H1 (cell line): ENCODE measurements at places on chromosomes 2 and 18. TPM values are rescaled to one million over a fixed set of nuclear protein-coding genes. Genes with fewer than 3 reads are reported as not detected.

DNA sequence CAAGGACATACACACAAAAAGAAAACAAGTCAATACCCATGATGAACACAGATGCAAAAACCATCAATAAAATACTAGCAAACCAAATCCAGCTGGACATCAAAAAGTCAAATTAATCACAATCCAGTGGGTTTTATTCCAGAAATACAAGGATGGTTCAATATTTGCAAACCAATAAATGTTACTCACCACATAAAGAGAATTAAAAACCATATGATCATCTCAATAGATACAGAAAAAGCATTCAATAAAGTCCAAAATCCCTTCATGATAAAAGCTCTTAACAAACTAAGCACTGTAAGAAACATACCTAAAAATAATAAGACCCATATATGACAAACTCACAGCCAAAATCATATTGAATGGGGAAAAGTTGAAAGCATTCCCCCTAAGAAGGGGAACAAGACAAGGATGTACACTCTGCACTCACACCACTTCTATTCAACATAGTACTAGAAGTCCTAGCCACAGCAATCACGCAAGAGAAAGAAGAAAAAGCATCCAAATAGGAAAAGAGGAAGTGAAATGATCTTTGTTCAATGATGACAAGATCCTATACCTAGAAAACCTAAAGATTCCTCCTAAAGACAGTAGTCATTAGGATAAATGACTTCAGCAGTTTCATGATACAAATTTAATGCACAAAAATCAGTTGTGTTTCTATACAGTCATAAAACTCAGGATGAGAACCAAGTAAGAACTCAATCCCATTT is 62.6 kb downstream of the TRAPPC8 start:
- DNase-seq, result no peak

The SERPINB11 gene
- polyA plus RNA-seq, result not detected in 2 replicates

DNA sequence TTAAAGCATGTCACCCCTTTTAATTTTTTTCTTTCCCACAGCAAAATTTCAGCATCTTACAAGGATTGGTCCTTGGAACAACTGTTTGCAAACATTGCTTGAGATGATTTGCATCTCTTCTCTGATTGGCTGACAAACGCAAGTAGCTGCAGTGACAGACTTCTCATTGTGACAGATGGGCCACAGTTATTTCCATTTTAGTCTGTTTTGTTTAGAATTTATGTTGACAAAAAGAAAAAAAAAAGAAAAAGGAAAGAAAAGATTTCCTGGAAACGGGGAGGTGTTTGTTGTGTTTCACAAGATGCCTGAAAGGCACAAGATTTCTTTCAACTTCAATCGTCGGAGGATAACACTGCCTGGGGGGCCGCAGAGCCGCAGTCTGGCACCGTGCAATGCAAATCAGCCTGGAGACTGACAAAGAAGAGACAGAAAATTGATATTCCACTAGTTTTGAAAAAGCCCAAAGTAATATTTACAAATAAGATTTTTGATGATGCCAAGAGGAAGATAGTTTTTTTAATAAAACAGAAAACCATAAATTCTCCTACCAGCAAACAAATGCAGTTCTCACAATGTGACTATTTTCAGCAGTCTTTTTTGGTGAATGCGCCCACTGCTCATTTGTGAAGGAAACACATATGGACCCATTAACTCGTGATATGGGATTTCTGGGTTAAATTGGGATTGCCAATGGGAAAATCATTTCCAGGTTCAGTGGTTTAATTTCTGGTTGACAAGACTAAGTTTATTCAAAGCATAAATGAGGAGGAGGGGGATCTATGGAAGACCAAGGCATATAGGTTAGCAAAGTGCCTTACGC is 296.2 kb upstream of the SMIM21 start:
- no peak for DNase-seq

The CCDC74A gene
- 21.0 and 23.8 TPM in 2 replicates for polyA plus RNA-seq

The TANC1 gene
- polyA plus RNA-seq, result 3.8 and 4.1 TPM in 2 replicates

DNA sequence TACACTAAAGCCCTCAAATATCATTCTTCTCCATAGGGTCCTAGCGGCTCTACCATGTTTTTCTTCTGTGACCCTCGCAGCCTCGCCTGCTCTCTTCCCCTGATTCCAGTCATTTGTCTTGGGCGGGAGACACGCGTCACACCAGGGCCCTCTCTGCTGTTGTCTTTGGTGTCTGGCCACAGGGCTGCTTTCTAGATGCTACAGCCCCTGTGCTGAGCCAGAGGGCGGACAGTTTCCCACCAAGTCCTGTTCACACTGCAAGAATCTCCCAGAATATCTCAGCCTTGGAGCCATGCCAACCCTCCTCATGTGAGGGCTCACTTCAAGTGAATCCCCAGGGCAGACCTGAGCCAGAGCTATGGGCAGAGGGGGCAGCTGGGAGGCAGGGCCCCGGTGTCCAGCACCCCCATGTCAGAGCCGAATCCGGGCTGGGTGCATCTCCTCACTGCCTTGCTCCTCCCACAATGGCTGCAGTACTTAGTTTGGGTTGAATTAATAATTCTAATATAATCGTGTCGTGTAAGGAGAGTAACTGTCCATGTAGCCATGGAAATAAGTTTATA is 42.1 kb downstream of the DIPK1C start:
- DNase-seq, result no peak

The MAP3K20 gene
- polyA plus RNA-seq, result 2.4 and 3.1 TPM in 2 replicates

GRCh38 chr2:239190361-239190760 is 210.5 kb downstream of the HDAC4 start:
- no peak for DNase-seq

The KLHL14 gene
- polyA plus RNA-seq, result 1.1 and 1.4 TPM in 2 replicates

The CTAGE1 gene
- not detected in 2 replicates for polyA plus RNA-seq

GRCh38 chr18:13909141-13909940 is 6.0 kb downstream of the MC2R start:
- no peak for DNase-seq

DNA sequence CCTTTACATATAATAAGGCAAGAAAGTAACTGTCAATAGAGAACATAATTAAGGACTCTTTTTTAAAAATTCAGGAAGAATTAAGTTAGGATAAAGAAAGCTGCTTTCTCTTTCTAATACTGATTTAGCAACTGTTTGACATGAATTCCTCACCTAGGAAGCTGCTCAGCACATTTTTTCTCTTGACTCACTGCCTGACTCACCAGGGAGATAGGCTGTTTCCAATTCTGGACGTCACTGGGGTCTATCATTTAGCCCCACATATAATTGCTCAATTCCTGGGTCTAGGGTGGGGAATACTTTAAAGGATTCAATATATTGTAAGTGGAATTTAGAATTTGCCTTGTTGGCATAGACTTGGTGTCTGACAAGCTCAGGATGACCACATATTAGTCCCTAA is 50.8 kb upstream of the UGP2 start:
- DNase-seq, result no peak

The TBC1D8 gene
- 20.8 and 27.2 TPM in 2 replicates for polyA plus RNA-seq

The TNFAIP6 gene
- polyA plus RNA-seq, result 0.74 and 1.1 TPM in 2 replicates

The UGT1A9 gene
- polyA plus RNA-seq, result not detected in 2 replicates

GRCh38 chr2:25566694-25567093 is 106.7 kb downstream of the DTNB start:
- no peak for DNase-seq

GRCh38 chr18:8139127-8139527 is 470.1 kb upstream of the RAB12 start:
- DNase-seq, result no peak

- DNase-seq, result no peak
Measured at GRCh38 chr2:26904839-26905238, 56.9 kb downstream of the DPYSL5 start.
